ENCODE measurements at places on chromosomes 5 and 9. TPM values are rescaled to one million over a fixed set of nuclear protein-coding genes. Genes with fewer than 3 reads are reported as not detected.

GRCh38 chr9:69718218-69718617, 41.6 kb downstream of the PTAR1 start:
- no peak overlapping the region for H3K4me3 ChIP-seq
- H3K4me1 ChIP-seq = no peaks in the 10 kb centered on the region
- H3K27ac ChIP-seq = no peak overlapping the region
- no peak for DNase-seq

The N4BP3 gene
- 2.0 TPM for total RNA-seq

DNA sequence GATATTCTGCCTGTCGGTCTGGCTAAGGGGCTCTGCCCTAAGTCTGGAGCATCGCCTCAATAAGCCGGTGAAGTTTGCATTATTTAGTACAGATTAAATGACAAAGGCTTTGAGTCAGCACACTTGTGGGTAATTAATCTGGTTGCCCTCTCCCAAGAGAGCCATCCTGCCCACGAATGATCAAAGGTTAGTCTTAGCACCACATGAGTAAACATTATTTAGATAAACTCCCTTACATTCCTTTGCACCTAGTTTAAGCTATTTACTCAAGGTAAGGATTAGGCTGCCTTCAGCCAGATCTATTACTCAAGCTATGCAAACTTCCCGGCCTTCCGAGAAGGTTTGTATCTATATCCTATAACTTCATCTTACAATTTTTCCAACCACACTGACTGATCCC, 572.1 kb downstream of the CHSY3 start:
- H3K4me3 ChIP-seq = no peak overlapping the region
- no peaks in the 10 kb centered on the region for H3K4me1 ChIP-seq
- H3K27me3 ChIP-seq = no peaks in the 10 kb centered on the region
- no peak overlapping the region for H3K27ac ChIP-seq

The PHYHD1 gene
- 20.5 TPM for total RNA-seq
